Right atrium auricular region (tissue), 2 donors: ENCODE measurements at places on chromosomes 12 and 14. TPM values are rescaled to one million over a fixed set of nuclear protein-coding genes. Genes with fewer than 3 reads are reported as not detected.

- no peaks in the 10 kb centered on the region for H3K36me3 ChIP-seq
- H3K4me3 ChIP-seq, result no peak overlapping the region
- no peak for DNase-seq
- H3K27me3 ChIP-seq, result no peaks in the 10 kb centered on the region
- no peaks in the 10 kb centered on the region for H3K4me1 ChIP-seq
- no peak overlapping the region for H3K27ac ChIP-seq
Measured at GRCh38 chr12:90519285-90519684, 435.7 kb downstream of the CCER1 start.

DNA sequence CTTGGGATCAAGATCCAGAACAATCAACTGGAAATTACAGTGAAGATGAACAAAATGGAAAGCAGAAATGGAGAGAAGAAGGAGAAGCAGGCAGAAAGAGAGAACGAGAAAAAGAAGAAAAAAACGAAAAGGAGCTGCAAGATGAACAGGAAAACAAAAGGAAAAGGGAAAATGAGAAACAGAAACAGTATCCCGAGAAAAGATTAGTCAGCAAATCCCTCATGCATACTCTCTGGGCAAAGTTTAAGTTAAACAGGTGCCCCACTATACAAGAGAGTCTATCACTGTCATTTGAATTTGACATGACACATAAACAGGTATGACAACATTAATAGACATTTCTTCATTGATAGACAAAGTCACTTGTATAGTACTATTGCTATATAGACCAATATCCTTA is 5.0 kb downstream of the NANOGNB start:
- H3K36me3 ChIP-seq, result no peaks in the 10 kb centered on the region
- H3K4me3 ChIP-seq, result no peak overlapping the region
- no peaks in the 10 kb centered on the region for H3K4me1 ChIP-seq

DNA sequence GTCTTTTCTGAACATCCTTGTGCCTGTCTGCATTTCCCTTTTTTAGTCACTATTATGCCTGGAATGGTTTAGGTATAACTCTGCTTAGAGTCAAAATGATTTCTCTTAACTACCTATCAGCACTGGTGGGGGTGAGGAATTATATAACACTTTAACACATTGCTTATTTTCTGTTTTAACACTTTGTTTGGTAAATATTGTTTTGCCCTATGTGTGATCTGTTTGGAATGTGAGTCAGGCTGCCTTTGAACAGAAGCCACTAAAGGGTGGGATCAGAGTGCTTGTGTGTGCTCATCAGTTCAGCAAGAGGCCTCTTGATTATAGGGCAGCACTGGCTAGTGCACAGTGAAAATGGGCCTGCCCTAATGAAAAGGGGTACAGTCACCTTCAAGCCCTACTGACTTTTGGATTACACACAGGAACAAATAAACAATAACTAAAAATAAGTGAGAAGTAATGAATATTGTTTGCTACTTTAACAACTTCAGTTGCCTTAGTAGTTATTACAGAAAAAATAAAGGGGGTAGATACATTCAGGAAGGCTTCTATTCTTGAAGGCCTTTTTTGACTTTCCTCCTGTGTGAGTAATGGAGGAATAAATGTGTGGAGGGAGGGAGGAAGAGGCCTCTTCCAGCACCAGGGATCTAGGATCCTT is 23.2 kb downstream of the NGDN start:
- no peak for DNase-seq
- no peaks in the 10 kb centered on the region for H3K27me3 ChIP-seq
- no peak overlapping the region for H3K4me3 ChIP-seq
- no peak overlapping the region for H3K27ac ChIP-seq
- no peaks in the 10 kb centered on the region for H3K36me3 ChIP-seq
- no peaks in the 10 kb centered on the region for H3K4me1 ChIP-seq

GRCh38 chr14:99724196-99724891 is 40.2 kb downstream of the CYP46A1 start:
- H3K36me3 ChIP-seq, result no peaks in the 10 kb centered on the region
- peak; percentile 23 for DNase-seq
- no peaks in the 10 kb centered on the region for H3K27me3 ChIP-seq
- H3K4me1 ChIP-seq, result no peaks in the 10 kb centered on the region
- H3K27ac ChIP-seq, result no peak overlapping the region
- H3K4me3 ChIP-seq, result no peak overlapping the region

The OAS1 gene
- 4.0 TPM for total RNA-seq
